Neural progenitor cell (in vitro differentiated cells): ENCODE measurements at places on chromosomes 5 and 9.

- no peak for DNase-seq
These were observed 25.4 kb downstream of the DAB2 start for GRCh38 chr5:39399135-39400036.

DNA sequence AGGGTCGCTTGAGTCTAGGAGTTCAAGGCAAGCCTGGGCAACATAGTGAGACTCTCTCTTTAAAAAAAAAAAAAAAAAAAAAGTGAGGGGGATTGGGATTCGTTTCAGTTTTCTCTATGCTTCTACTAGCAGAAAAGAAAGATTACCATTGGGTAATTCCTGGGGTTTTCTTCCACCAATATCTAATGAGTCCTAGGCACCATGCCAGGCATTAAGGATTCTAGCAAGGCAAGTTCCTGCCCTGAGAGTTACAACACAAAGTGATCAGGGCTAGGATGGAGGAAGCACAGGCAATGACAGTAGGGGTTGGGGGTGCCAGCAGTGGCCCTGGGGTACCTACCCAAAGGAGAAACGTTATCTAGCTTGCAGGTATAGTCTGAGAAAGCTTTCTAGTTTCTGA, 90.8 kb downstream of the PCDH1 start:
- no peak for DNase-seq

DNA sequence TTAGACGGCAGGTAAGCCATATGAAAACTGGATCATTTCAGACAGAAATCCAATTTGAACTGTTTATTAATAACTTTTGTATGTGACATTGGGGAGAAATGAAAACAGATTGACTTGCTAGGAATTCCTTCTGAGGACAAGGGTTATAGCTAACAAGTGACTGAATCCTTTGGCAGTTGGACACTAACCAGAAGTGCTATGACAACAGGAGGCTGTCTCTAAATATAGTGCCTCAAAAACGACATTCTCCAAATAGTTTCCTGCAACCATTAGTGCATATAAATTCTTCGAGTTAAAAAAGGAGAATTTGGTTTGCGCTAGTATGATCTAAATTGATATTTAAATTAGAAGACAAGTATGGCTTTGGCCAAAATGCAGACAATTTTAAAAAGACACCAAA, 338.6 kb downstream of the PTPRD start:
- DNase-seq, result no peak

DNA sequence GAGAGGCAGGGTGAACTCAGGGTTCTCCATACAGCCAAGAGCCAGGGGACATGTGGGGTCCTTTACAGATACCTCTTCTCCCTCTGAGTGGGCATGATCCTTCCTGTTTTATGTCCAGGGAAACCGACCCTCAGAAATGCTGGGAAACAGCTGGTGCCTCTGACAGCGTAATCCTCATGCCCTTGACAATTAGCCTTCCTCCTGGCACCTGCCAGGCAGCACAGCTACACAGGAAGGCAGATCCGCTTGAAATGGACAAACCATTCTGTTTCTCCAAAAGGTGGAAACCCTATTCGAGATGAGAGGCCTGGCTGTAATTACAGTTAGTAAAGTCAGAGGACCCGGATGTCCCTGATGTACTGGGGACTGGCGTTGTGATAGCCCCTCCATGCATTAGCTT, 7.2 kb downstream of the ERGIC1 start:
- no peak for DNase-seq

- DNase-seq, result no peak
These were observed 17.4 kb upstream of the PTCH1 start for GRCh38 chr9:95533996-95534680.

DNA sequence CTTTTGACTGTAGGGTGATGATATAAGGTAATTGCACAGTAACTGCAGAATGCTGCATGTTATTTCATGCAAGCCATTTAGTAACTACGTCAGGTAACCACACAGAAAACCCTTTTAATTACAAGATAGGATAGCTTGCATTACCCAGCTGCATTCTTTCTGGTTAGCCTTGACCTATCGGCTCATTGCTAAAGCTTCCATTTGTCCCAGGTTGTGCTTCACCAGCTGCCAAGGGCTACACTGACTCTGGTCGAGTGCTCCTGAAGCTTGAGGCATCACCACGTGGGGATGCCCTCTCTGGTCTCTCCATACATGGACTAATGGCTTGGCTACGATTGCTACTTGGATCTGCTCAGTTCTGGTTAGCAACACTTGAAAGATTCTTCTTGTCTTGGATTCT, 81.1 kb upstream of the SLC12A2 start:
- DNase-seq, result no peak

- DNase-seq, result no peak
These were observed 112.3 kb downstream of the TRPM6 start for GRCh38 chr9:74775396-74775795.

DNA sequence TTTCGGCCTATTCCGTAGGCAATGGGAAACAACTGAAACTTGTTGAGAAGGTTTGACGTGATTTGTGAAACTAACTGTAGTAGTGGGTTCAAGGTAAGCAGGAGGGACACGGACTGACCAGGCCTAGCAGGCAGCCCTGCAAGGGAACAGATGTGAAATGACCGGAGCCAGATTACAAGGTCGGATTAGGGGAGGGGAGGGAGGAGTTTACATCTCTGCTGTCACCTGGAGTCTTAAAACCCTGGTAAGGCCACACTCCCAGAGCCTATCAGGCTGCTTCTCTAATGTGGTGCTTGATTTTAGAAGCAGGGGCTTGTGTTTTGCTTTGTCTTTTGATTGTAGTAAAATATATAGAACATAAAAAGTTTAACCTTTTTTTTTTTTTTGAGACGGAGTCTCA, 3.5 kb upstream of the SPTAN1 start:
- DNase-seq, result peak; percentile 12

GRCh38 chr5:73131711-73132425, 11.5 kb downstream of the TMEM171 start:
- DNase-seq, result no peak

GRCh38 chr9:87343816-87344430, 153.7 kb upstream of the DAPK1 start:
- no peak for DNase-seq

GRCh38 chr5:57298985-57299491, 125.2 kb downstream of the GPBP1 start:
- peak; percentile 79 for DNase-seq

- DNase-seq, result peak; percentile 62
These were observed 22.1 kb downstream of the XRCC4 start for GRCh38 chr5:83099445-83099844.

- no peak for DNase-seq
These were observed 159.7 kb upstream of the OTULINL start for GRCh38 chr5:14421851-14422250.

DNA sequence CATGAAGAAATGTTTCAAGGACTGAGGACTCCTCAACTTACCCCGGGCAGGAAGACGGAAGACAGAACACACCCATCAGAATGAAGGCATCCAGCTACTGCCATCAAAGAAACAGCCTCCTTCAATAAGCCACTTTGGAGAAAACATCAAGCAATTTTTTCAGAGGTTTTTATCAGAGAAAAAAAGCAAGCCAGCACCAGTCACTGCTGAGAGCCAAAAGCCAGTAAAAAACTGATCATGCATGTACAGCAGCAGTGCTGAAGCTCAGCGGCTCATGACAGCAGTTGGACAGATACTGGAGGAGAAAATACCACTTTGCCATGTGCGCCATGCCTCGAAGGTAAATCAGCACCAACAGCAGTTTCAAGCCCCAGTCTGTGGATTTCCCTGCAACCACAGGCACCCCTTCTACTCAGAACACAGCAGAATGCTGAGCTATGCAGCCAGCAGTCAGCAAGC, 10.1 kb upstream of the ZNF484 start:
- DNase-seq, result no peak

GRCh38 chr5:156479849-156480248, 152.9 kb downstream of the SGCD start:
- DNase-seq, result no peak

- DNase-seq, result no peak
These were observed 23.0 kb downstream of the CDC14B start for GRCh38 chr9:96596601-96597111.

DNA sequence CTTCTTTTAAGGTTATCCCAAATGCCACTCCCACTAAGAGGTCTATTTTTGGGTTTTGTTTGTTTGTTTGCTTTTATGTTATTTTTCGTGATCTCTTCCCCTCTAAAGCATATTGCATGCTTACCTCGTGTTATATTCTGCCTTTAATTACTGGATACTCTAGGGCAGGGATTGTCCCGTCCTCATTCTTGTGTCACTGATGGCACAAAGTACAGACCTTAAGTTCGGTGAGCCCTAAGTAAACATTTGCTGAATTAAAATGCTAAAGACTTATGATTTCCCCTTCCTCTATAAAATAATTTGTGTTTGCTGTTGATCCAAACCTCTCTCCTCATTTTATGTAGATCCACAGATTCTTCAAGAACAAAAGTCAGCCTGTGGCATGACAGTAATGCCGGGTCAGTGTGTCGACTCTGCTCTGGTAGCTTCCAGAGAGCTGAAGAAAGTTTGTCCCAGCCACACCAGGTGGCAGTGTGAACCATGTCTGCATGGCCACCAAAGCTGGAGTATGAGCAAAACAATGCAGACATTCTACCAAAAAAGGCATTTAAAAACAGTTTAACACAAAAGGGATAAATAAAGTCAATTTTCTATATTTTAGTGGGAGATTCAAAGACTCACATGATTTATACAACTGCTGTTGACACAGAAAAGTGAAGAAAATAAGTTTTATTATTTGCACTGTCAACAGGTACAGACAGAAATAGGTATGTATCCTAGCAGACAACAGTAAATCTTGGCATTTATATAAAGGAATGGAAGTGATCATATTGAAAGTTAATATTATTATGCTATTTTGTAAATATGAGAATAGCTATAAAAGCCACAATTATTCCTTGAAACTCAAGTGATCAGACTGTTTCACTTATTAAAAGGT, 17.9 kb upstream of the POC5 start:
- peak; percentile 58 for DNase-seq

DNA sequence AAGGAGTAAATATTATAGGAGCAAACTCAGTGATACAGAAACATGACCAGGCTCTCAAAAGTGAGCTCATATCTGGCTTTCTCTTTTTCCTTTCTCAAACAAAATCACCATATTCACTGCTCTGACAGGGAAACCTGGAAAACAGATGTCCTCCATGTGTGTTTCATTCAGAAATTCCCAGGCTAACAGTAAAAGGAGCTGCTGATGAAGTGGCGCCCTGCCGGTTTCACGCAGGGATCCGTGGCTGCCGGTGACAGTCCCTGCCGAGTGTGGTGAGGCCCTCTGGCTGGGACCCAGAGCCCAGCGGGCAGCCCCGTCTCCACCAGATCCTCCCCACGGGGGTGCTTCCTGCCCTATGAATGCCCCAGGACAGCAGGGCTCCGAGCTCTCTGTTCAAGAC, 208.1 kb downstream of the GNA14 start:
- peak; percentile 51 for DNase-seq

DNA sequence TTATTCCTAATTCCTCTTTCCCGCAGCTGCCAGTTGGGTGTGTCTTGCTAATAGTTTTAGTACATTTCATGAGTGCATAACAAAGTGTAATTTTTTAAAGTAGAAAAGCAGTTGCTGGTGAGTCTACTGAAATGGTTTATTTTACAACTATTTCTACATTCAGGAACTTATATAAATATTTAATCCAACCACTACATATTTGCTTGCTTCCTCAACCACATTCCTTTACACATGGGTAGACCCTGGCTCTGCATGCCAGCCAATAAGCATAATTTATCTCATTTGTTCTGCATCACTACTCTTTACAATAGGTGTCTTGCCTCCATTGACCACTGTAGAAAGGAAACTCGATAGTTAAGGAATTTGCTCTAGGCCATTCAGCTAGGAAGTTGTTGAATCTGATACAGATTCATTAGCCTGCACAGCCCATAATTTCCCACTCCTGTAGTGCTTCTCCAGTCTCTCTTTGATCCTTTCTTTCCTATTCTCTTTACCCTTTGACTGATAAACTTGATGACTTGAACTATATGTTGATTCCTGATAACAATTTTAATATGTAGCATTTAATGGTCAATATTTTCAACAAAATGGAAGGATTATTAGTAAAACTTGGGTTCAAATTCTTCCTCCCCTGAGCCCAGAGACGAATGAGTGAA, 342.5 kb upstream of the ACTBL2 start:
- DNase-seq, result peak; percentile 59

GRCh38 chr9:109063760-109064159, 50.5 kb upstream of the CTNNAL1 start:
- DNase-seq, result peak; percentile 21

DNA sequence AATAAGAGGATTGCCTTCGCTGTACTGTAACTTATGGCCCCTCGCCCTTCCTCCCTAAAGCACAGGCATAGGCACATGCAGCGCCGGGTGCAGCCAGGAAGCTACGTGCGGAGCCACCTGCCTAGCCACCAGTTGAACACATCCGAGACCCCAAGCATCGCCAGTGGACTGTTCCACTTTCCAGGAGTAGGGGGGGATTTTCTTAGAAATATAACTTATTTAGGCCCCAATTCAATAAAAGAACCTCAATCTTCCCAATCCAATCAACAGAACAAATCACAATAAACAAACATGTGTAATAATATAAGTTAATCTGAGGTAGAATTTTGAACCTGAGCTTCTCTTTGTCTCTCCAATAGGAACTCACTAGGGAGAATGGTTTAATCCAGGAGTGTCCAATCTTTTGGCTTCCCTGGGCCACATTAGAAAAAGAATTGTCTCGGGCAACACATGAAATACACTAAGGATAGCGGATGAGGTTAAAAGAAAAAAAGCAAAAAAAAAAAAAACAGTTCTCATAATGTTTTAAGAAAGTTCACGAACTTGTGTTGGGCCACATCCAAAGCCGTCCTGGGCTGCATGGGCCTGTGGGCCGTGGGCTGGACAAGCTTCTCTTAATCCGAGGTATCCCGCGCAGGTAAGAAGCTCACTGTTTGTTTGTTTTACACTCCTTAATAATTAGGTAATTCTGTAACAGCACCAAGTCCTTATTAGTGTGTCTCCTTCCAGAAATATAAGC, 22.0 kb upstream of the NIPBL start:
- peak; percentile 20 for DNase-seq

DNA sequence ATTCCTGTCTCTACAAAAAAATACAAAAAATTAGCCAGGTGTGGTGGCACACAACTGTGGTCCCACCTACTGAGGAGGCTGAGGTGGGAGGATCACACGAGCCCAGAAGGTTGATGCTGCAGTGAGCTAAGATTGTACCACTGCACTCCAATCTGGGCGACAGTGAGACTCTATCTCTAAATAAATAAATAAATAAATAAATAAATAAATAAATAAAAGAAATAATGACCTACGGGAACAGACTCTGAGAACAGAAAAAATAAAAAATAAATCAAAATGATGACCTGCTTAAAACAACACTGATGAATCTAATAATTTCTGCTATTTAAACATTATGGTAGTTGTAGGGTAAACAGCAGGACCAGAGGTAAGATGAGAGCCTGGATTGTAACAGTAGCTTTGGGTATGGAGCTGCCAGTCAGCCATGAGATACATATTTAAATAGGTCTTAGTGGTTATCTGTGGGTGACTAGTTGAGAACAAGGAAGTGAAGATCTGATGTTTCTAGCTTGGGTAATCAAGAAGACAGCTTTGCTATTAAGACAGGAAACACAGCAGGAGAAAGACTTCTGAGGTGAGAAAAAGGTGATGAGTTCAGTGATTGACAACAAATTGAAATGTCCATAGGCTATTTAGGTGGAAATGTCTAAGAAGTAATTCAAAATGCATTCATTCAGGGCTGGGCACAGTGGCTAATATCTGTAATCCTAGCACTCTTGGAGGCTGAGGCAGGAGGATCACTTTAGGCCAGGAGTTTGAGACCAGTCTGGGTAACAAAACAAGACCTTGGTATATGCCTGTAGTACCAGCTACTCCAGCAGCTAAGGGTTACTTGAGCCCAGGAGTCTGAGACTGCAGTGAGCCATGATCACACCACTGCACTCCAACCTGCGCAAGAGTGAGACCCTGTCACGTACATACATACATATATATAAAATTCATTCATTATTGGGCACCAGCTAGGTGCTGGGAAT, 11.0 kb downstream of the RNF145 start:
- DNase-seq, result no peak

GRCh38 chr9:130732793-130733221, 39.2 kb downstream of the EXOSC2 start:
- DNase-seq, result no peak
